Left ventricle myocardium superior (tissue), 1 donor: ENCODE measurements at places on chromosomes 12 and 14.

GRCh38 chr12:24060089-24060488 lies 110.6 kb upstream of the SOX5 start:
- no peak for DNase-seq

- DNase-seq: no peak
Observed at GRCh38 chr12:117143008-117143532, 43.9 kb upstream of the TESC start.

DNA sequence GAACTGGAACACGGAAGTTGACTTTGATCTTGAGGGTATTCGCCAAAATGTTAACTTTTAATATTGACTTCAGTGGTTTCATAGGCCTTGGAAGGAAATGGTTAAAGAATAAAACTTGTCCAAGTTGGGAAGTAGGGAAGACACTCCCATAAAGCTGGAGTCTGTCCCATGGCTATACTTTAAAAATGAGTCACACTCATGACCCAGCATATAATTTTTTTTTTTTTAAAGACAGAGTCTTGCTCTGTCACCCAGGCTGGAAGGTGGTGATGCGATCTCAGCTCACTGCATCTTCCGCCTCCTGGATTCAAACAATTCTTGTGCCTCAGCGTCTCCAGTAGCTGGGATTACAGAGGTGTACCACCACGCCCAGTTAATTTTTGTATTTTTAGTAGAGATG lies 19.6 kb downstream of the TMPRSS12 start:
- DNase-seq: no peak

DNA sequence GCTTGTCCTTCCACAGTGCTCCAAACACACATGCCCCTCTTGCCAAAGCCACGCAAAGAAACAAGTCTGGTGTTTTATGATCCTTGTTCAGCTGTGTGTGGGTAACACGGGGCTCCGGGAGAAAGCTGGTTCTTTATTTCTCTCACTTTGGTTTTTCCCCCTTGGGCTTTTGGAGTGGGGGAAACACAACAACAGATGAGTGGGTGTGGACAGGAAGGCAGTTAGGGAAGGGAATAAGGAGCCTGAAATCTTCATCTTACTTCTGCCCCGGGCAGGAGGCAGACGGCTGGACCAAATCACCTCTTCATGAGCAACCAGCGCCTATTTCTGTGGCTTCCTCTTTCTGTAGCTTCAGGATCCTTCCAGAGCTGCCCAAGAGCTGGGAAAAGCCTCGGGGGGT lies 218.5 kb downstream of the PHETA1 start:
- DNase-seq: no peak

GRCh38 chr14:106789318-106789717 lies 1262.9 kb downstream of the TMEM121 start:
- no peak for DNase-seq

- no peak for DNase-seq
Observed at GRCh38 chr12:99039367-99040120, 394.5 kb downstream of the APAF1 start.

- DNase-seq: peak; percentile 48
Observed at GRCh38 chr14:60304509-60304908, 55.5 kb downstream of the PPM1A start.

DNA sequence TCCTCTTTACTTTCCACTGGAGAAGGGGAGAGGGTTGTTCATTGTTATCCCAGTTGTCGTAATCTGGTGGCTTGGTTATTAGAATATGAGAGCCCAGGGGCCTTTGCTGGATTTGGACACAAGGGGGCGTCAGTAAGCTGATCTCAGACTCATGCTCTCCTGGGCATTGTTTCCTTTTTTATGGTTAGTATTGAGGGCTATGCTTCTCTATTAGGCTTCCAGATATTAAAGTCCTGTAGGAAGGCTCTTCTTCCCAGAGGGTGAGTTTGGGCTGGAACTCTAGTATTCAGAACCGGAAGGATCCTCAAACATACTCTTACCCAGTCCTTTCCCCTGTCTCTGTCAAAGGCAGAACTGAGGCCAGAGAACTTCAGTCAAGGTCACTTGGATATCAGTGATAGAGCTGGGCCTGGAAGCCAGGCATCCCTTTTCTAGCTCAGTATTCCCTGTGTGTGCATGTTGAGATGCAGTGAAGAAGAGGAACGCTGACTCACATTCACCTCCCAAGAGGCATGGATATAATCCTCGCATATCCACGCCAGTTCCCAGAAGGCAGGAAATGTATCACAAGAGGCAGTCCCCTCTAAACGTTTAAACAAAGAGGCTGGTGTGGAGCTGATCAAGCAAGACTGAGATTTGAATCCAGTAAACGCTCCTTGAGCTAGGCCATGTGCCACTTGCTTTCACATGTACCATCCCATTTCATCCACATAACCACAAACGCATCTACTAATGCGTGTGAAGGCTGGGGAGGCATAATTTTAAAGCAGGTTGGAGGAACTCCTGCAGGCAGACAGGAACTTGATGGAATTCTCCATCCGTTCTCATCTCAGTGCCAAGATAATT lies 41.6 kb downstream of the UBE3B start:
- peak; percentile 71 for DNase-seq

DNA sequence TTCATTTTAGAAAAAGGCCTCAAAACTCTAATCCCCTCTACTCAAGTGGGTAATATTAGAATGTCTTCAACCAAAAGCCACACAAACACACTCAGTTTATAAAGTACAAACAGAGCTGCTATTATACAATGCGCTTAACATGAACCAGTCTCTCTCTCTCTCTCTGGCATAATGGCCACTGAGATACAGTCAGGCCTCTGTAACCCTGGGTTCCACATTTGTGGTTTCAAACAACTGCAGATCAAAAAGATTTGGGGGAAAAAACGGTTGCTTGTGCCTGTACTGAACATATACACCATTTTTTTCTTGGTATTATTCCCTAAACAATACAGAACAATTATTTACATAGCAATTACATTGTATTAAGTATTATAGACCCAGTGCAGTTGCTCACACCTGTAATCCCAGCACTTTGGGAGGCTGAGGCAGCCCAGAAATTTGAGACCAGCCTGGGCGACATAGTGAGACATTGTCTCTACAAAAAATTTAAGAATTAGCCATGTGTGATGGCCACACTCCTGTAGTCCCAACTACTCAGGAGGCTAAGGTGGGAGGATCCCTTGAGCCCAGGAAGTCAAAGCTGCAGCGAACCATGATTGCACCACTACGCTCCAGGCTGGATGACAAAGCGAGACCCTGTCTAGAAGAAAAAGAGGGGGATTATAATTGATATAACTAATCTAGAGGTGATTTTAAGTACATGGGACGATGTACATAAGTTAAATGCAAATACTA lies 5.6 kb downstream of the SLC11A2 start:
- no peak for DNase-seq

DNA sequence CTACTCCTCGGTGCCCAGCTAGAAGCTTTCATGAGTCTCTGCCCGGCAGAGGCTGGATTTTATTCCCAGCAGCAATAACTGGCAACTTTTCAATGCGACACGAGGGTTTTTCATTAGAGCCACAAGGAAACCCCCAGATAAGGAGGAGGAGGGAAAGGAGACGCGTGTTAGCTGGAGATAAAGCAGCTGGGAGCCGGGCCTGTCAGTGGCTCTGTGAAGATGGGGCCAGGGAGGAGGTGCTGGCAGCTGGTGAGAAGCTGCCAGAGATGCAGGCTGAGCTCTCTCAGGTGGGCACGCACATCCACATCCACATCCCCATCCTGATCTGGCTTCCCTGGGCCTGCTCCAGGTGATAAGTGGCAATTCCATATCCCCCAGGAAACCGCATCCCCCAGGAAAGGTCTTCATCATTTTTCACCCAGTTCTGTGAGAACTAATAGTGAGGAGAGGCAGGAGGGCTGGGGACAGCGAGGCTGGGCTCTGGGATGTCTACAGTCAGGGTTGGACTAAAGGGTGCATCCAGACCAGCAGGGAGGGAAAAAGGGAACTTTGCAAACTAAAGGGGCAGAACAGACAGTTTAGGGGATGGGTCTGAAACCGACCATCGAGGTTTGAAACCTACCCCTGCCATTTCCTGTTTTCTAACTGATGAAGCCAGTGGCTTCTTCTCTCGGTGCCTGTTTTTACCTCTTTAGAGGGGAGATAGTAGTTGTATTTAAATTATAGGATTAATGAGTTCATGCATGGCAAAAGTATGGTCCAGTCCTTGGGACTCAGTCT lies 413.2 kb downstream of the DPF3 start:
- DNase-seq: no peak

DNA sequence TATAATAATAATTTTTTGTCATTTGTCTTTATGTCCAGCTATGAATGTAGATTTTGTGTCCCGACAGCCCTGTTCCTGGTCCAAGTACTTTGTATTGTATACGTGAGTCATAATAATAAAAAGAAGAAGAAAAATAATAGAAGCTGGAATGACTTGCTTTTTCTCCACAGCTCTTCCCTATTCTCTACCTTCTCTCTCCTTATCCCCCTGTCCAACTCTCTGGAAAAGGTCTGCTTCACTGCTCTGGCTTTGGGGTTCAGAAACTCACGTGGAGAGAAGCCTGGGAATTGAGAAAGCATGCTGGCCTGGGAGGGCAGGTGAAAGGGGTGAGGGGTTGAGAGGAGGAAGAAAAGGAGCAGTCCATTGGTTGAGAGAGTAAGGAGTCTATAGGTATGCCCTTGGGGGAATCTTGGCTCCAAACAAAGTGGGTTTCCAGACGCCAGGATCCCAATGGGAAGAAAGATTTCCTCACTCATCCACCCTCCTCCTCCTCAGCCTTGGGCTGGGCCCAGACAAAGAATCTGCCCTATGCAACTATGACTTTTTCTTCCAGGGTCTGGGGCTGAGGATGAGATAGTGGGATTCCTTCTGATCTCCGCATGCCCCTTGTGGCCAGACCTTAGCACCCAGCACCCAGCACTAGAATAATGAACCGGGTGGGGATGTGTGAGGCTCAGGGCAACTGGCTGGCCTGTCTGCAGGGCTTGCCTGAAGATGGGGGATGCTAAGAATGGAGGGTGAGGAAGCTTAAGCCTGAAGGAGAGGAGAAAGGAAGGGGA lies 4.0 kb downstream of the HOXC8 start:
- DNase-seq: no peak

DNA sequence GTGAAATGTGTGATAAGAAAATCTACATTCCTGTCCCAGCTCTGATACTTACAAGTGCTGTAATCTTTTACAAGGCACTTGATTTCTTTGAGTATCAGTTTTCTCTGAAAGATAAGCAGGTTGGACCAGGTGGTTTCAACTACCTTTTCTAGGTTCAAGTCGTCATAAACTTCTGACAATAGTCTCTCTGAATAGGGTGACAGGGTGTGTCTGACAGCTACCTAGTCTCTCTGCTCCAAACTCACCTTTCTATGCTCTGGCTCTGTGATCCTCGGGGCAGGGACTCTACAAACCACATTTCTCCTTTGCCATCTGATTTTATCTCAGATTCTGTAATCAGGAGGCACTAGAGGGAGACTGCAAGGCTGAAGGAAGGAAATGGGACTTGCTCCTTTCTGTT lies 137.7 kb upstream of the SYT1 start:
- no peak for DNase-seq

DNA sequence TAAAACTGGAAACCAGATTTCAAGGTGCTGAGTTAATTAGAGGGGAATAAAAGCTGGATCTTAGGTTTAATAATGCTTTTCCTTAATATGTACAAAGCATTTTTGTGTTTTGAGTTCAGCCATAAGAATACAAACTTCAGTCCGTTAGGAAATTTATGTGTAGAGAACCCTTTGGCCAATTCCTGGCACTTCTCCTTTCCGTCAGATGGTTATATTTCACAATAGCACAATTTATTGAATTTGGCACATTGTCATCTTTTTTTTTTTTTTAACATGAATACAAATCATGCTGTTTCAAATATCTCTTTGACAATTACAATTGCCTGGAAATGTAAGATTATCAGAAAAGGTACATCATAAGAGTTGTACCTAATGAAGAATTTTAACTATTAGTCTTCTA lies 56.2 kb upstream of the DDHD1 start:
- no peak for DNase-seq

DNA sequence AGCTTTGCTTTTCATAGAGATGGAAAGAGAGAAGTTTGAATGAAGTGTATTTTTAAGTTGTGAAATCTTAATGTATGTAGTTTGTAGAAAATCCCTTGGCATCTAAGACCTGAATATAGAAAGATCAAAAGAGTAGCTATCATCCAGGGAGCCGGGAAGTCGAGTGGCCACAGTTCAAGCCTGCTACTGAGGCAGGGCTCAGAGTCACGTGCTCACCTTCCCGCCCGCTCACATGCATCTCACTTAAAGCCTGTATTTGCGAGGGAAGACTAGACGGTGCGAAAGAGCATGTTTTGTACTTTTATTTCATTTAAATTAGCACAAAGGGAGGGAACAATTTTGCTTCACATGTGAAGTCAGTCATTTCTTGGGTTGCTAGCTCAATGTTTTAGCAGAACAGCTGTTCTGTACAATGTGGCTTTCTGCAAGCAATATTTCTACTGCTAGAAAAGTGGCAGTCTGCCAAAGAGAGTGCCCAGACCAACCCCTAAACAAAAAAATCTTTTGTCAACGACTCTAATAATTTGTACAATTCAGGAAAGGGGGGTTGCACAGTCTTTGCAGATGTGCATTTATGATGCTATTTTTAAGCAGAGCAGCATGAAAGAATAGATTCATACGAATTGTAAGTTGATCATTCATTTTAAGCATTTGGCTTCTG lies 290.7 kb downstream of the NPAS3 start:
- DNase-seq: no peak

- no peak for DNase-seq
Observed at GRCh38 chr14:77909911-77910310, 110.0 kb downstream of the ADCK1 start.

DNA sequence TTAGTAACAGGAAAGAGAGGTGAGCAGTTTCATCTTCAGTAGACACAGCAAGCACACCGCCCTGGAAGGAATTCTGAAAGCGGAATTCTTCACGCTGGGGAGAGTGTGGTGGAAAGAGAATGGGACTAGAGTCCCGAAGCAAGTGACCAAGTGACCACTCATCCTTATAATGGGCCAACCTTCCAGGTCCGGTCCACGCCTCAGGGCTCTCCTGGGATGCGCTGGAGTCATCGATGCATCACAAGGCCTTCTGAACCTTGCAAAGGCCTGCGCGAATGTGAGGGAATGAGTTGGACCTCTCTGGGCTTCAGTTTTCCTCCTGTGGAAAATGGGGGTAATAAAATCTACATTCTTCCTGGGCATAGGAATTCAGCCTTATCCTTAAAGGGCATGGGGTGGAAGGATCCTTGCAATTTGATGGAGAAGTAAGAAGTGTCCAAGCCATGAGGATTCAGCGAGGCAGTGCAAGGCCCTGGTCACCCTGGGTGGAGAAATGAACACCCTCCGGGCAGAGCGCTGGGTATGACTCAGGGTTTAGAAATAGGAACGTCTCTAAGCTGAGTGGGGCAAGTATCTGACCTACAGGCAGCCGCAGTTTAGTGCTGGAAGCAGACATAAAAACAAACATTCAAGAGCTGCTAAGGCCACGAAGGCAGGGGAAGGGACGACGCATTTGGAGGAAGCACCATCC lies 97.7 kb downstream of the SETD3 start:
- DNase-seq: no peak

GRCh38 chr12:106342397-106343213 lies 14.9 kb upstream of the POLR3B start:
- DNase-seq: peak; percentile 86
